ENCODE measurements at places on chromosomes 6 and 20.

DNA sequence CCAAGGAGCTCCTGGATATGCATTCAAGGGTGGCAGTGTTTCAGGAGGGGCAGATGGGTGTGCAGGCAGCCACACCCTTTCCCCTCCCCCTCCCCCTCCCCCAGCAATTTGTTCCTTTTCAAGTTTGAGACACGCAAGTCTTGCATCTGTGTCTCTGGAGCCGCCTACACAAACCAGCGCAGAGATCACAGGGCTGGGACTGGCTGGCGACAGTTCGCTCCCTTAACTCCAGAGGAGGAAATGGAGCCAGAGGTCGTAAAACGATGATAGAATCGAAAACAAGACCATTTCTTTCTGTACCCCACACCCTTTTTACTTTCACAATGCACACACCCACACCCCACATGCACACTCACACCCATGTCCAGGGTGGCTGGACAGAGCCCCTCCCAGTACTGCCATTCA, 163.1 kb downstream of the LY86 start:
- DNase-seq: no peak
- H3K27ac ChIP-seq: peak overlapping the region; percentile 85
- H3K27me3 ChIP-seq: no peaks in the 10 kb centered on the region
- no peak overlapping the region for H3K4me3 ChIP-seq
- H3K4me1 ChIP-seq: peaks cover 5% of the 10 kb centered on the region
- no peaks in the 10 kb centered on the region for H3K36me3 ChIP-seq

DNA sequence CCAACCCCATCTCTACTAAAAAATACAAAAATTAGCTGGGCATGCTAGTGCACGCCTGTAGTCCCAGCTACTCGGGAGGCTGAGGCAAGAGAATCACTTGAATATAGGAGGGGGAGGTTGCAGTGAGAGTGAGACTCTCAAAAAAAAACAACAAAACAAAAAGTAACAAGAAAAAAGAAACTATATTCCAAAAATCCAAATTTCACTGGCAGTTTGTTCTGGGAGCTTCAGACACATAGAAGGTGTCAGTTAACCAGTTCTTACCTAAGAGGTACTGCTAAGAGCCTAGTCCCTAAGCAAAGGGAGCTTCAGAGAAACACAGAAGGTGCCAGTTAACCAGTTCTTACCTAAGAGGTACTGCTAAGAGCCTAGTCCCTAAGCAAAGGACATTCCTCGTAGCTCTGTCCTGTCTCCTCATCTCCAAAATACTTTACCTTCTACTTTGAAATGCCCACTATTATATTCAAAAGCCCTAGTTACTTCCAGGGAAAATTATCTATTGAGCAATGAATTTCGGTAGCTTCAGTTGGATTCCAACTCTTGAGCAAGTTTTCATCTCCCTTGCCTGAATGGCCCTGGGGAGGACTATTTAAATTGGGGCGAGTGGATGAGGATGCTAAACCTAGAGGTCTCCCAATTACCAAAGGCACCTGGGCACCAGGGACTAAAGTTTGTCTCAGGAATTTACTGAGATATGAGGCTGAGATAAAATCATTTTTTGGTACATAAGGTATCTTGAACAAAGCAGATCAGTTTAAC, 41.0 kb downstream of the HFE start:
- no peaks in the 10 kb centered on the region for H3K27me3 ChIP-seq
- H3K4me1 ChIP-seq: no peaks in the 10 kb centered on the region
- H3K27ac ChIP-seq: no peak overlapping the region
- peak overlapping the region; percentile 96 for H3K4me3 ChIP-seq
- DNase-seq: no peak

GRCh38 chr6:13099771-13100170, 228.6 kb downstream of the TBC1D7 start:
- H3K36me3 ChIP-seq: no peaks in the 10 kb centered on the region
- H3K27ac ChIP-seq: no peak overlapping the region
- H3K4me3 ChIP-seq: no peak overlapping the region
- DNase-seq: no peak
- H3K27me3 ChIP-seq: no peaks in the 10 kb centered on the region

DNA sequence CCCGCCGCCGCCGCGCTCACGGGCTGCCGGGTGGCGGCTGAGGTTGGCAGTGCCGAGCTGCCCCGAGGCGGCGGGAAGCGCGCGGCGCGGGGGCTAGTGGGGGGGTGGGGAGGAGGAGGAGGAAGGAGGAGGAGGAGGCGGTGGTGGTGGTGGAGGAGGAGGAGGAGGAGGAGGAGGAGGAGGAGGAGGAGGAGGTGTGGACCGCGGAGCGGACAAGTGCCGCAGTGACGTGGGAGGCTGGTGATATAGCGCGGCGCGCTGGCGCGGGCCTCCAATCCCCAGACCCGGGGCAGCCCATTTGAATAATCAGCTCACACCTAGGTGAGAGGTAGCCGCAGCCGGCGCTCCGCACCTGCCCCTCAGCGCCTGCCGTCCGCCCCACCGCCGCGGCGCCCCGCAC, at the start of gene FOXA2:
Gene FOXA2 (minus strand): TSS at position 51 of the 400 bp plus-strand sequence. CDS start 294 bp downstream, outside the sequence.
- H3K36me3 ChIP-seq: no peaks in the 10 kb centered on the region
- H3K27me3 ChIP-seq: no peaks in the 10 kb centered on the region
- no peak within 1 kb of the TSS for H3K27ac ChIP-seq
- H3K4me3 ChIP-seq: no peak within 1 kb of the TSS
- H3K4me1 ChIP-seq: no peaks in the 10 kb centered on the region
